ENCODE measurements at places on chromosomes 5 and 9.

DNA sequence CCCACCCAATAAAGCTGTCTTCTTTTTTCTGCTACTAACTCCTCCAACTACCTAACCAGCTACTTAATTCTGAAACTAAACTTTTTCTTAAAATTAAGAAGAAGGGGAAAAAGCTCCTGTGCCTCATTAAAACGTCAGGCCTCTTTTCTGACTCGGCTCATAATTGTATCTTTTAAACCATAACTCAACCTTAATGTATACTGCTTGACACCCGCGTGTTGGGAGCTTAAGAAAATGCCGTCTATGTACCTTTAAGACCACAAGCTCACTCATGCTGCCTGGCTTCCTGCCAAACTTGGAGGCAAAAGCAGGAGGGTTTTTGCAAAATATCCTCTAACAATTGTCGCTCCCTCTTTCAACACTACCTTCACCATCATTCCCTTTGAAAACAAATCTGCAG lies 5.0 kb downstream of the EBF1 start:
- no peak for DNase-seq

- DNase-seq = no peak
Measured at GRCh38 chr5:173637340-173637739, 20.9 kb upstream of the BOD1 start.

- DNase-seq = no peak
Measured at GRCh38 chr5:79712741-79713140, 23.1 kb downstream of the CMYA5 start.

GRCh38 chr9:135980926-135981630 lies 19.9 kb upstream of the UBAC1 start:
- no peak for DNase-seq

- DNase-seq = no peak
Measured at GRCh38 chr9:91066042-91066415, 264.4 kb downstream of the SYK start.

DNA sequence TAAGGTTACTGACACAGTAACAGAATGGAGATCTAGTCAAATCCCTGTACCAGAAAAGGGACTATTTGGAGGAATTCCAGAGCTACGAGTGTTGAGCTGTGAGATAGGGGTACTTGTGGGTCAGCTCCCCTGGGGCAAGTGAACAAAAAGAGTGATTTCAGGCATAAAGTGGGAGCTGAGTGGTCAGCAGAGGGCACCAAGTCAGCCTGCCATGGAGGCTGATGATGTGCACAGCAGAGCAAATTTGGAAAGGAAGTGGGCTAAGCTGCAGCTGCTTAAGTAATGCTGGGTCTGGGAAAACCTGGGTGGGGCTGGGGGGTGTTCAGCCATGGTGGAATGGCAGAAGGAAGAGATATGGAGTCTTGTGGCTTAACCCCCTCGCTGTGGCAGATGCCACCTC lies 327.9 kb downstream of the NTRK2 start:
- no peak for DNase-seq

DNA sequence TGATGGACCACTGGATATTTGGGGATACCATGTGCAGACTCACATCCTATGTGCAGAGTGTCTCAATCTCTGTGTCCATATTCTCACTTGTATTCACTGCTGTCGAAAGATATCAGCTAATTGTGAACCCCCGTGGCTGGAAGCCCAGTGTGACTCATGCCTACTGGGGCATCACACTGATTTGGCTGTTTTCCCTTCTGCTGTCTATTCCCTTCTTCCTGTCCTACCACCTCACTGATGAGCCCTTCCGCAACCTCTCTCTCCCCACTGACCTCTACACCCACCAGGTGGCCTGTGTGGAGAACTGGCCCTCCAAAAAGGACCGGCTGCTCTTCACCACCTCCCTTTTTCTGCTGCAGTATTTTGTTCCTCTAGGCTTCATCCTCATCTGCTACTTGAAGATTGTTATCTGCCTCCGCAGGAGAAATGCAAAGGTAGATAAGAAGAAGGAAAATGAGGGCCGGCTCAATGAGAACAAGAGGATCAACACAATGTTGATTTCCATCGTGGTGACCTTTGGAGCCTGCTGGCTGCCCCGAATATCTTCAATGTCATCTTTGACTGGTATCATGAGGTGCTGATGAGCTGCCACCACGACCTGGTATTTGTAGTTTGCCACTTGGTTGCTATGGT lies 54.5 kb upstream of the HNRNPA0 start:
- no peak for DNase-seq

DNA sequence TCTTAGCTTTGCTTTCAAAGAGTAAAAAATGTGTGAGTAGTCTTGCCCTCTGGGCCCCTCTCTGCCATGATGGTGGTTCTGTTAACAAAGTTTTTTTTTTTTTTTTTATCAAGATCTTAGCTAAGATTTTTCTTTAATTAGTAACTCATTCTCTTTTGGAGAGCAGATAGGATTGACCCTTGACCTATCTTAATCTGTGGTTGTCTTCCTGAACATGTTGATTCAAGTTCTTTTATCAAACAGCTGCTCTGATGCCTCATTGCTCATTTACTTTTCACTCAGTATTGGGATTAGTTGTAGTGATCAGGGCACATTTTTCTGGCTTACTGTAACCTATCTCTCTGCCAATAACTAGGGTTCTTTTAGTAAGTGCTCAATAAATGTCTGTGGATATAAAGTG lies 106.3 kb downstream of the PCSK5 start:
- DNase-seq = no peak

- no peak for DNase-seq
Measured at GRCh38 chr5:132081458-132081857, 7.9 kb downstream of the CSF2 start.

DNA sequence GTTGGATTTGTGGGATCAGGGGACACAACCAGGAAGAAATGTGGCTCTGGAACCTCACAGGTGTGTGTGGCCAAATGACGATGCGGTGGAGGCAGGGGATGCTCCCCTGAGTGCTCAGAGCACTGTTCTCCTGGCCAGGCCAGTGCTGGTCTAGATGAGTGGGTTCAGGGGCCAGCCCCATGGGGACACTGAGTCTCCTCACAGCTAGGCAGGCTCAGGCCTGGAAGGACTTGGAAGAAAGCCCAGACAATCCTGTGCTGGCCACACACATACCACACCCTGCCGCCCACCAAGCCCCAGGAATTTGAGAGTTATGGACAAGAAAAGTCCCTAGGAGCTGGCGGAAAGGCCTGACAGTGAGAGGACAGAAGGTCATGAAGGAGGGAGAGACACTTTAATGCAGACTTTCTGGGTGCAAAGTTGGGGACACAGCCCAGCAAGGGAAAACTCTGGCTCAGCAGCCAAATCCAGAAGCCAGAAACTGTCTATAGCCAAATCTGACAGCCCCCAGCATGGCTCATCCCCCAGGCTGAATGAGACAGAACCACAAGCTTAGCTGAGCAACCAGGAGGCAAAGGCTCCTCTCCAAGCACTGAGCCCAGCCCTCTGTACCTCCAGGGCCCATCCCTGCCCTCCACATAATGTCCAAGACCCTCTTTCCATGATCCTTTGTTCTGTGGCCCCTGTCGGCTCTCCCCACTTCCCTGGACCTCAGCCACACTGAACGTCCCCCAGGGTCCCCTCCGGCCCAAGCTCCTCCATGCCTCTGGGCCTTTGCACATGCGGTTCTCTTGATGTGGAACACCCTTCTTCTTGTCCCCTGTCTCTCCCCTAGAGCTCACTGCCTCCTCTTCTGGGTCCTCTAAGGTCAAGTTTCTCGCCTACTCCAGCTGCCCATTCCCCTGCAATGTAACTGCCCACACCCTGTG lies 22.4 kb downstream of the LHX6 start:
- DNase-seq = no peak

- no peak for DNase-seq
Measured at GRCh38 chr9:91852801-91853347, 97.2 kb downstream of the ROR2 start.

DNA sequence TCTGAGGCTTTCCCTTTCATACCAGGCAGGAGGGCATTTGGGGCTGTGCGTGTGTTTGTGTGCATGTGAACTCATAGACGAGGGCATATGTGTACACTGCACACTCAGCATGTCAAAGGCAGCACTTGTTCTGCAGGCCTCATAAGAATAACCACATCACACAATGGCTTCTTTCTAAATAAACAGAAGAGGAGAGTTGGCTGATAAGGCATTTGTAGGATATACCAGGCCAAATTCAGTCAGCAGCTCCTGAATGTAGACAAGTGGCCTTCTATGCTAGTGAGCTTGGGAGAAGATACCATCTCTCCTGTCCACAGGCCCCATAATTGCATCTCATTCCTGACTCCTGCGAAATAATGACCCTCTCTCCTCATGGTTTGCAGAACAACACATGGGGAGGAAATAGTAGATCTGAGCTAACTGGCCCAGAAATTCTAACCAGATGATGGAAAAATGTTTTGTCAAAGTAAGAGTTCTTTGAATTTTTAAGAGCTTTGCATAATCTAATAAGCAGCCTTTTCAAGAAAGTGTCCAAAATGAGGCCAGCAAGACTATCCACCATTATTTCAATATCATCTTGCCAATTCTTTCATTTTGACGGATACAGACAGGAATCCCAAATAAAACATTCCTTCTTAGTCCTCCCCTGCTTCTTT lies 60.5 kb upstream of the GAS1 start:
- DNase-seq = no peak

DNA sequence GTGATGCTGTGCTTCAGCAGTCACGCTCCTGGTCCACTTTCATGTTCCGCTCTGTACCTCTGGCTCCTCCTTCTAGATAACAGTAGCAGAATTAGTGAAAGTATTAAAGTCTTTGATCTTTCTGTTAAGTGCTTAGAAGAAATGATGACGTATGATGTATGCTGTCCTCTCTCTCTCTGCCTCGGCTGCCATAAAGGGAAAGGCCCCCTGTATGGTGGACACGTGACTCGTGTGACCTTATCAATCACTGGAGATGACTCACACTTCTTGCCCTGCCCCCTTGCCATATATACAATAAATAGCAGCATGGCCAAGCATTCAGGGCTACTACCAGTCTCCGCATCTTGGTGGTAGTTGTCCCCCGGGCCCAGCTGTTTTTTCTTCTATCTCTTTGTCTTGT lies 100.3 kb downstream of the SYK start:
- no peak for DNase-seq

GRCh38 chr9:81605170-81605670 lies 84.1 kb downstream of the TLE1 start:
- no peak for DNase-seq

- no peak for DNase-seq
Measured at GRCh38 chr5:54259090-54259489, 51.3 kb downstream of the ARL15 start.

GRCh38 chr9:128232528-128233428 lies 29.6 kb downstream of the DNM1 start:
- DNase-seq = no peak

DNA sequence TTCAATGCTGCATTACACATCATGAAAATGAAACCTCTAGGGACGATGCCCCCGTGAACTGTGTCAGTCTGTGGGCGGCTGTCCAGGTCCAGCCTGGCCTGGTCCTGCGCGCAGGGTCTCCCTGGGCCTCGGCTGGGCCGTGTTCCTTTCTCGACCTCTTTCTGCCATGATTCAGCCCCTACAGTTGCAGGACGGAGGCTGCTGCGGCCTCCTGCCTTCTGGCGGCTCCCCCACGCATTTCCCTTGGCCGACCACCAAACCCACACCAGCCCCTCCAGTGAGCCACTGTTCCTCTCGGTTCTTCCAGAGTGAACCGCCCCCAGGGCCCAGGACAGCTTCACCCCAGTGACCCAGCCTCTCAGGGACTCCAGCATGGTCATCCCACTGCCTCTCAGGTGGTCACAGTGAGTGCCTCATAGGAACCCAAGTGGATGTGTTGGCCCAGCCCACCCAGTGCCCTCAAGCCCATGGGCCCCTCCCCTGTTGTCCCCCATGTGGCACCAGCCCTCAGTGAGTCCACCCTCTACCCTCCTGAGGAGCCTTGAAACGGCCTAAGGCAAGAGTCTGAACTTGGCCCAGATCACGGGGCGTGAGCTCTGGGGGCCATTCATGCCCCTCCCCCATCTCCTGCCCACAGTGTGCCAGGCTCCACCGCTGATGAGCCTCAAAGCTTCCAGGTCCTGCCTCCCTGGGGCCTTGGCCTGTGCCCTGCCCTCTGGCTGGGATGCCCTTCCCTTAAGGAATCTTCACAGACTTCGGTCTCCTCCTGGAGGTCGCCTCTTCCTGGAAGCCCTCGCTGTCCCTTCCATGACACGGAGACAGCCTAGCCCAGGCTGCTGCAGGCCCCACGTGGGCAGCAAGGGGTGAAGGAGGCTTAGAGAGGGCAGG lies 10.0 kb upstream of the CLIC3 start:
- no peak for DNase-seq

DNA sequence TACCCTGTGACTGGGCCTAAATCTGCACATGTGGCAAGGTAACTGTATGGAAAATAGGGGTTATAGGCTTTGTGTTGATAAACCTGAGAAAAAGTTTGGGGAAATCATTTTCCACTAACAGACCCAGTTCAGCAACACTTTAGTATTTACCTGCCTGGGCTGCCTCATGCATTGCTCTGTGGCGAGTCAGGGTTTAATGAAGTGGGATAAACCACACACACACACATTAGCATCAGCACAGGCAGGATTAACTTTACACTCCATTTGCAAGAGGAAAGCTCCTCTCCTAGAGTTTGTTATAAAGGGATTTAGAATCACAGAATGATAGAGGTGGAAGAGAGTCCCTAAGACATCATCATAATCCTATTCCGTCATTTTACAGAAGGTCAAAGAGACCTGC lies 20.0 kb upstream of the ZCCHC7 start:
- no peak for DNase-seq

DNA sequence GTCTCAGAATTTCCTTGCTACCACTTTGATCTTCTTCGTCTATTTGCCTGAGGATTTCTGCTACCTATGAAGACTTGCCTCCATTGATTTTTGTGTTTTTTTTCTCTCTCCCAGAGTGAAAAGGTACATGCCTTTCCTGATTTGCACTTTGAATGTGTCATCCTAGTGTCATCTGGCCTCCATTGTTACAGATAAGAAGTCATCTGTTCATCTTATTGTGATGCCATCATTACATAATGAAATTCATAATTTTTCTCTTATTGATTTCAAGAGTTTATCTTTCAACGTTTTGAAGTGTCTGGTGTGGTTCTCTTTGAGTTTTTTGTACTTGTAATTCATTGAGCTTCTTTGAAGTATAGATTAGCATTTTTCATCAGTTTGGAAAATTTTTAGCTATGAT lies 144.8 kb downstream of the SH3GL2 start:
- DNase-seq = no peak

DNA sequence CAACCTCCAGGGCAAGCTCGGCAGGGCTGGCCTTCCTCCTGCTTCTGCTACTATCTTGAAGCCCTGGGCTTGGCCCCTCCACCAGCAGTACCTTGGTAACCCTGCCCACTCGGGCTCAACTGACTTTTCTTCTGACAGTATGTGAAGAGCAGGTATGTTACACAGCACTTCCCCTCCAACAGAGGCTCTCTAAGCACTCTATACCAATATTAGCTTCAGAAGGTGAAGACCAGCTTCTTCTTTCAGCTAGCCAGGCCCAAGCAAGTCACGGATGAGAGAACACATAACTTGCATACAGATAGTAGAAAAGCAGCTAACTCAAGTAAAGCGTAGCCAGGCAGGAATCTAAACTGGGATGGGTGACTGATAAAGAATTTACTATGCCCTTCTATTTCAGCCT lies 64.3 kb downstream of the FEM1C start:
- no peak for DNase-seq

DNA sequence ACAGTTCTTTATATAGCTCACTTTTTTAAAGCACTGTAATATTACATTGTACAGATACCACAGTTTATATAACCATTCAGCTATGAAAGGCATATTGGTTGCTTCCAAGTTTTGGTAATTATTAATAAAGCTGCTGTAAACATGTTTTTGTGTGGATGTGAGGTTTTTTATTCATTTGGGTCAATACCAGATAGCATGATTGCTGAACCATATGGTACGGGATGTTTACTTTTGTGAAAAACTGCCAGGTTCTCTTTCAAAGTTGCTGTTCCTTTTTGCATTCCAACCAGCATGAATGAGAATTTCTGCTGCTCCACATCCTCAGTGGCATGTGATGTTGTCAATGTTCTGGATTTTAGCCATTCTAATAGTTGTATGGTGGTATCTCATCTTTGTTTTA lies 439.6 kb upstream of the NMUR2 start:
- DNase-seq = no peak

Data from stimulated activated CD8-positive, alpha-beta memory T cell treated with anti-CD3 and anti-CD28 coated beads, Interleukin-2, amount 100 ng/mL, for 48 hours (primary cell).